ENCODE measurements at places on chromosomes 11 and 22.

GRCh38 chr11:113564527-113565130, 89.4 kb upstream of the DRD2 start:
- no peak for DNase-seq

DNA sequence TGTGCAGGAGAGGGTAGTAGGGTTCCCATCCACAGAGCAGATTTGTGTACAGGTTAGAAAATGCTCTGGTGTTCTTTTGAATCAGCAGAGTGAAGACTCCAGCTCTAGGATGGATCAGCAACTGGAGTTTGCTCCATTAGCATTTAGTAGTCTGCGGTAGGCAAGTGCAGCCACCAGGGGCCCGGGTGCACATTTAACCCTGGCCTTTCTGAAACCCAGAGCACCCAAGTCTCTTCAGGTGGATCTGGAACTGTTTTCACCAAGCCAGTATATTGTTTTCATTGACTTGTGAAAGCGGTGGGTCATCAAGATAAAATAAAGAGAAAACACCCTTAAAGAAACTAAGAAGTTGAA, 100.8 kb upstream of the CLPB start:
- DNase-seq = no peak

DNA sequence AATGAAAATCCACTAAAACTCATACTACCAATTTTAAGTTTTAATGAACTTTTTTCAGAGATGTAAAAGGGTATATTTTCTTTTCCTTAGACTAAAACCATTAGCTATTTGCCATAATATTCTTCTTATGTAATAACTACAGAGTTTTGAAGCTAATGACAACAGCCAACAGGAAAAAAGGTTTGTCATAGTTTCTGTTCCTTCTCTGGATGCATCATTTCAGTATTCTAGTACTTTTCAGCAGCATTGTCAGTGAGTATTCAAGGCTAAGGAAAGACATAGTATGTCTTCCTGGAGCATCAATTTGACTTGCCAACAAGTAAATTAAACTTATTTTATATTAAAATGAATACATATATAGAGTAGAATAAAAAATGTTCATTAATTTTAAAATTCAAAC, 166.0 kb downstream of the METTL15 start:
- no peak for DNase-seq

DNA sequence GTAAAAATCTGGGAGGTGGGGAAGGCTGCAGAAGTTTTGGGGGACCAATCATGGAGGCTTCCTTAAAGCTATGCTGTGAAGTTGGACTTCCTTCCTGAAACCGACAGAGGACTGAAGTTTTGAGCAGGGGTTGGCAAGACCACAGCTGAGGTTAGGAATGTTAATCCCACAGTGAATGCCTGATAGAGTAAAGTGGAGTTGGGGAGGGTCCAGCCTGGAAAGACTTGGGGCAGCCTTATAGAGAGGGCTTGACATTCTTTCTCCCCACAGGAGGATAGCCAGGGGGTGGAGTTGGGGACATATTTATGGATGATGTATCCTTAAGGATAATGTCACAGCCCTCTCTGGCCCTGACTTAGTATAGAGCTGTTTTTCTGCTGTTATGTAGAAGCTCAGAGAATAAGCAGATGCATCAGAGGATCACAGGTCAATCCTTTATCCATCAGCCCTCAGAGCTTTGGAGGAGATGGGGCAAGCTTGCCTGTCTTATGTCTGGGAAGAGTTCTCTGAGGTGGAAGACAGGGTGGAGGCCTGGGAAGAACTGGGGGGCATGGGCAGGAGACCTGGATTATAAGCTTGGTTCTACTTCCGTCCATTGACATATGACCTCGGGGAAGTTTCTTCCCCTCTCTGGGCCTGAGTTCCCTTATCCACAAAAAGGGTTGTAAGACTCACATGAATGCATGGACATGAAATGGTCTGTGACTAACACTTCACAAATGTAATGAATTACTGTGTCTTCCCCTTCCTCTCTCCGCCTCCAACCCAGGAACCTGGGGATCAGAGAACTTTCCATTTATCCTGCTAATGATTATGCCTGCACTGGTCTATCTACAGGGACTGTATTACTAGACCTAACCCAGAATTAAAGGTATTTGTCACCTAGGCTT, 317.8 kb downstream of the MIAT start:
- no peak for DNase-seq

DNA sequence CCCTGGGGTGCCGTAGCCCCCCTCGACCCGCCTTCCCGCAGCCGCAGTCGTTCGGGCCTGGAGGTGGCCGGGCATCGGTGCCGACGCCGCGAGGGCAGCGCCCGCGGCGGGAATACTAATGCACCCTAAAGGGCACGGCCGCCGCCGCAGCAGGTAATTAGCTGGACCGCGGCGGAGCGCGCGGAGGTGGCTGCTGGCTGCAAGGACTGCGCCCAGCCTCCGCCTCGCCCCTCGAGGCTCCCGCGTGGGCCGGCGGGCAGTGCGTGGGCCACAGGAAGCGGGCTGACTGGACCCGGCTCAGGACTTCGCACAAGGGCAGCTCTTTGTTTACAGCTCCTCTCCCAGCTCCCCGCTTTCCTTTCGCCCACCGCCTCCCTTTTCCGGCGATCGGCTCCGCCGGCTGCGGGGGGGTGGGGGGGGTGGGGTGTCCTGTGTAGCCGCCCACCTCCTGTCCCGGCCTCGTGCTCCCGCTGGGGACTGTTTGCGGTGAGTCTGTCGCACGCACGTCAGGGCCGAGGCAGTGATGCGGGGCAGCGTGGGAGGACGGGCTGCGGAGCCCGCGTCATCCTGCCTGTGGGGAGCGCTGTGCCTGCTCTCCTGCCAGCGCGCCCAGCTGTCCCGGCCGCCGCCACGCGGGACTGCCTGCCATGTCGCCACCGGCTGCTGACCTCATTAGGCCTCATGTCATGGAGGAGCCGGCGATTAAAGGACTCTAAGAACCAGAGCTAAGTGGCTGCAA, 53.2 kb downstream of the GRIK4 start:
- DNase-seq = no peak

- no peak for DNase-seq
These were observed 45.7 kb downstream of the TTC17 start for GRCh38 chr11:43404406-43404805.

DNA sequence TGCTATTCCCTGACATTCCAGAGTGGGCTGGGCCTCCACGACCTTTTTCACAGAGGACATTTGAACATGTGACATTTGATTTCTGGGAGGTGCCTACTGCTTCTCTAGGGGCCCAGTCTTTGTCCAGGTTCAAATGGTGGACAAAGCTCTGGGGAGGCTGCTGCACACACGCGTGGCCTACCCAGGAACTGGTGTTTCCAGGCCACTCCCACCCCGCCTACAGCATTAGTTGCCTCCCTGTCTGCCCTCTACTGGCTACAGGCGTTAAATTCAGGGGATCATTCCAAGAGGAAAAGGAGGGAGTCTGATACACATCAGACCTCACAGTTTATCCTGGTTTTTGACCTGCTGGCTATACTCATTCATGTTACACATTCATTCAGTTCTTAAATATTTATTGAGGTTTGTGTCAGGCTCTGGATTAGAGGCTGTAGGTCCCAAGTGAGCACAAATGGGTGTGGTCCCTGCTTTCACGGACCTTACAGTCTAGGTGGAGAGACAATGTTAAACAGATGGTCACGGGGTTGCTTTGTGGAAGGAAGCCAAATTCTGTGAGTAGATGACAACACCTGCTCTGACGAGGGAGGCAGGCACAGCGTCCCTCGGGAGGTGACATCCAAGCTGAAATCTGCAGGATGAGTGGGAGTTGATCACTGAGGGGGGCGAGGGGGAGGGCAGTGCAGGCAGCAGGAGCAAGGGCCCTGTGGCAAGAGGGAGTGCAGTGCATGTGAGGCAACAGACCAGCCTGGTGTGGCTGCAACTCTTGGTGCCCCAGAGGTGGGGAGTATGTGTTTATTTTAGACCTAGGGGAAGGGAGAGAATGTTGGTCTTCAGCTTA, 11.8 kb downstream of the TUB start:
- DNase-seq = peak; percentile 38

- no peak for DNase-seq
These were observed 533.1 kb upstream of the TENM4 start for GRCh38 chr11:79973721-79974617.
